ENCODE measurements at places on chromosomes 16 and 17.

- DNase-seq, result no peak
Measured at GRCh38 chr17:51234162-51234561, 25.7 kb downstream of the MBTD1 start.

- DNase-seq, result no peak
Measured at GRCh38 chr17:57067162-57067561, 17.9 kb upstream of the AKAP1 start.

- peak; percentile 74 for DNase-seq
Measured at GRCh38 chr17:81636505-81637288, at the start of the genes NPLOC4 and TSPAN10. Gene NPLOC4 (minus strand): TSS chr17:81637112. CDS start chr17:81636930, 182 bp downstream. Gene TSPAN10 (plus strand): TSS chr17:81637196. CDS start chr17:81642413, 5,217 bp downstream.

DNA sequence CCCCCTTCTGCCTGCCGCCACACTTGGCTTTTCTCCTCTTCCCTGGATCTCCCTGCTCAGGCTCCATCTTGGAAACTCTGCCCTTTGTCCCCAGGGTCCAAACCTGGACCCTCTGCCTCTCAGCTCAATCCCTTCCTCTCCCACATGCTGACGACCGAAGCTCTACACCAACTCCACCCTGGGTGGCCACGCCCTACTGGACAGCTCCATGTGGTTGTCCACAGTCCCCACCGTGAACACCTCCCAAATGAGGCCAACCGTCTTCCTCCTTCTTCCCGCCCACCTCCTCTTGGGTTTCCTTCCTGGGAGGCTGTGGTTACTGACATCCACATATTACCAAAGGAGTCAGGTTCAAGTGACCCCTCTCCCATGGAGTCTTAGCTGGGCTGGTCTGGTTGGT is 22.6 kb upstream of the MLKL start:
- no peak for DNase-seq

DNA sequence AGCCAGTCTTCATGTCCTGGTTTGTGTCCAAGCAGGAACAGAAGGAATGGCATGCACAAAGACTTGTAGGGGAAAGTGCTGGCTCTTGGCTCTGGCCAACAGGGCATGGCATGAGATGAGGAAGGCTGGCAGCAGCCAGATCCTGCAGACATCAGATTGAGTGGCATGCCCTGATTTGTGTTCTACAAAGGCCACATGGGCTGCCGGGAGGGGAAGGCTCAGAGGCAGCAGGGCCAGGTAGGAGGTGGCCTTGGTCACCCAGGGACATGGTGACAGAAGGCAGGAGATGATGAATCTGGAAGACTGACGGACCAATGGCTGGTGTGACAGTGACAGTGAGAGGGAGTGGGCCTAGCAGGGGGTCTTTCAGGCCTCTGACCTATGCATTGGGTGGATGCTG is 33.7 kb downstream of the SMPD3 start:
- no peak for DNase-seq

DNA sequence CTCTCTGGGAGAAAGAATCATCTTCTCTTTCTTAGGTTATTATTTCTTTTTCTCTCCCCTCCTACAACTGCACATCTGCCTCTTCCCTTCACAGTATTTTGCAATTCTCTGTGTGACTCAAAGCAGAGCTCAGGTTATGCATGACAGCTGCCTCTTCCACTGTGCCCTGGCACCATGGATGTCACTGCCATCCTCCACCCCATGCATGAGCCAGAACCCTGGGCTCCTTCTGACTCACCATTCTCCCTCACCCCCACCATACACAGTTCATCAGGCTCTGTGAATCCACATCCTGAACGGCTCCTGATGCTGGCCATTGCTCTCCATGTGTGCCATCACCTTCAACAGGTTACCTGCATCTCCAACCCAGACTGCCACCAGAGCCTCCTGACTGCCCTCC is 23.9 kb downstream of the CA10 start:
- no peak for DNase-seq

DNA sequence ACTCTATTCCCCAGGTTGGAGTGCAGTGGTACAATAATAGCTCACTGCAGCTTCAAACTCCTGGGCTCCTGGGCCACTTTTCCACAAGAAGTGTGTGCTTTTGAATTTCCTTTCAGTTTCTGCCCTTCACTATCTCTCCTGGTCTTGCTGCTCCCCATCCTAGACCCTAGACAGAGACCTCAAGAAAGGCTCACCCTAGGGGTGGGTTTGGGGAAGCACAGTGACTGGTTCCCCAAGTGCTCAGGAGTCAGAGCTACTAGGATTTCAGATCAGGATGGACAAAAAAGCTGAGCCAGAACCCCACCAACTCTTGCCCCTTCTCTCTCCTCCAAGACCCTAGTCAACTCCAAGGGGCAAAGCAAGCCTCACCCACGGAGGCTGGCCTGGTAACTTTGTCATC is 1.6 kb upstream of the SEBOX start:
- DNase-seq, result no peak

- DNase-seq, result no peak
Measured at GRCh38 chr16:30721606-30722005, 22.6 kb downstream of the SRCAP start.

- no peak for DNase-seq
Measured at GRCh38 chr17:40086150-40087044, 14.0 kb downstream of the NR1D1 start.

GRCh38 chr16:68031951-68032350 is 8.9 kb downstream of the DUS2 start:
- DNase-seq, result no peak

- DNase-seq, result no peak
Measured at GRCh38 chr16:85419503-85420408, 193.4 kb upstream of the GSE1 start.

DNA sequence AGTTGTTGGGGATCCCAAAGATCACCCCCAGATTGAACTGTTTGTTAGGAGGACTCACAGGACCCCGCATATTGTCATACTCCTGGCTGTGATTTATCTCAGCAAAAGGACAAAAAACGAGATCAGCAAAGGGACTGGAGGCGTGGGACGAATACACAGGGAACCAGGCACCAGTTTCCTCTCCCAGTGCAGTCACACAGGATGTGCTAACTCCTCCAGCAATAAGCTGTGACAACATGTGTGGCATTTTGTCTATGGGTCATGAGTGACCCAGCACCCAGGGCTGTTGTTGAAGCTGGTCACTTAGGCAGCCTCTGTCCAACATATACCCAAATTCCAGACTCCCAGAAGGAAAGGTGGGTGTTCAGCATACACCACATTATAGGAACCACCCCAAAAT is 60.9 kb downstream of the CPPED1 start:
- no peak for DNase-seq

DNA sequence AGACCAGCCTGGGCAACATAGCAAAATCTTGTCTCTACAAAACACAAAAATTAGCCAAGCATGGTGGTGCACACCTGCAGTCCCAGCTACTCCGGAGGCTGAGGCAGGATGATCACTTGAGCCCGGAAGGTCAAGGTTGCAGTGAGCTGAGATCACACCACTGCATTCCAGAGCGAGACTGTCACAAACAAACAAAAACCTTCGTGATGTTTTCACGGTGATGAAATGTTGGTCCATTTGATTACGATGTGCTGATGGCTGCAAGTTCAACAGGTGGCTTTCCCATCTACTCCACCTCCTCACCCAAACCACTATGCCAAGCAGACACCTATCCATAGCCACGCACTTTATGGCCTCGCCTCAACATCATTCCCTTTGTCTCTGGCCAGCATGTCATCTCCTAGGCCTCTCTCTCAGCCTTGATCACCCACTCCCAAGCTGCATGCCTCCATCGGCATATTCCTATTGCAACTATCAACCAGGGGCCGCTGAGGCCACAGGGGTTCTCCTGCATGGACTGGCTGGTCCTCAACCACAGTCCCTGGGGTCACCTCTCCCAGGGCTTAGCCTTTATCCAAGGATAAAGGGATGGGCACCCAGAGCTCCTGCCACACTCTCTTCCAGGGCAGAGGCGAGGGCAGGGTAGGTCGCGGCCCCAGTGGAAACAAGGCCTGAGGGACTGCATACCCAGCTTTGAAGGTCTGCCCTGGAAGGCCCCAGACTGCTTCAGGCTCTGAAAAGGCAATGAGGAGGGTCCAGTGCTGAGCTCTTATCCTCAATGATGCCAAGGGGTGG is 17.1 kb upstream of the ALOX15B start:
- DNase-seq, result no peak

DNA sequence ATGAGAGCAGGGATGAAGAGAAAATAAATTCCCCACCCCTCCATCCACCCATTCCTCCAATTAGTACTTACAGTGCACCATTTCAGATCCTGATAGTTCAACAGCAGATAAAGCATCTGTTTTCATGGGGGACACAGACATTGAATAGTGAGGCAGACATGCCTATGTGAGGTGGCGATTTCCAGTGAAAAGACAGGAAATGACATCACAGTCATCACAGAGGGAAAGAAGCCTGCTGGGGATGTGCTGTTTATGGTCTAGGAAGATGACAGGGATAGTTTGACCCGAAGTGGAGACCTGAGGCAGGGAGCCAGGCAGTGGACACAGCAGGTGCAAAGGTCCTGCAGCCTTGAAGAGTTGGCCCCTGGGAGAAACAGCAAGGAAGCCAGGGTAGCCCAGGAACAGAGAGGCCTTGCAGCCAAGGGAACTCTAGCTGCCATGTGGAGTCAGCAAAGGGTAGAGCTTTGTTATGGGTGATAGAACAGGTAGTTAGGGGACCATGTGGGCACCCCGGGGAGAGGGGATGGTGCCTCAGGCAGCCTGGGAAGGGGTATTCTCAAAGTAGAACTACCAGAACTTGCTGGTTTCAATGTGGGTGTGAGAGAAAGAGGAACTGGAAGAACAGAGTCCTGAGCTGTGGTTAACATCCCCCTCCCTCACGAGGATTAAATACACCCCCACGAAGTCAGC is 256.6 kb downstream of the CPPED1 start:
- no peak for DNase-seq

GRCh38 chr16:71693164-71693563 is 31.3 kb downstream of the PHLPP2 start:
- no peak for DNase-seq

DNA sequence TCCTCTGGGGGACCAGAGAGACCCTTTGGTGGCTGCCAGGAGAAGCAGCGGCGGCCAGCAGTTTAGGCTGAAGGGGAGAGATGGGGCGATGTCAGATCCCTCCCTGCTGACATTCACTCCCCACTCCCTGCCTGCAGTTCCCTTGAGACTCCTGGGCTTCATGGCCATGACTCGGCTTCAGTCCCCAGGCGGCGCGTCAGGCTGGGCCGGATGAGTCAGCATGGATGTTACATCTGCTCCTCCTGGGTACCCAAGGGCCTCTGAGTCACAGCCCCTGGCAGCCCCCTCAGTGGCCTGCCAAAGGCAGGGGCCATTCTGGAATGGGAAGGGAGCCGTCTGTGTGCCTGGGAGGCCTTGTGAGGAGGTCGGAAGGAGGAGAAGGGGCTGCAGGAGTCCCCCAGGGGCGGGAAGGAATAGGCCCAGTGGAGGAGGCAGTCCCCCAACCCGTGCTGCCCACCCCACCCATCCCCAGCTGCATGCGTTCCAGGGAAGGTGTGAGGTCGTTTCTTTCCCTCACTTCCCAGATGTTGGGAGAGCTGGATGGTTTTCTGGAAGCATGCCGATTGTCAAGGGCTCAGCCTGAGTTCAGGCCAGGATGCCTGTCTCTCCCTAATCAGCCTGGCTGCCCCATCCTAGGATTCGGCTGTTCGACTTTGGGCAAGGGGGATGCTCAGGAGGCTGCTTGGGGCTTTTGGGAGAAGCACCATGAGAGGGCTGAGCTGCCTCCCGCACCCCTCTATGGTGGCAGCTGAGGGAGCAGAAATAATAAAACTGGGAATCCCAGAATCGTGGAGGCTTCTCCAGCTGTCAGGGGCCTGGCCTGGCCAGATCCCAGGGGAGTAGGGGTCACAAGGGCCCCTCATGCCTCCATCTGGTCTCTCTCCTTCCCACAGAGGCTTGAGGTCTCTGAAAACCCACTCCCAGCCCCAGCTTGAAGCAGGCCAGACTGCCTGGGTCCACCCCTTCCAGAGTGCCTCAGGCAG is 9.7 kb downstream of the RHBDL3 start:
- DNase-seq, result no peak

GRCh38 chr16:78150233-78150632 is 50.8 kb downstream of the WWOX start:
- no peak for DNase-seq

DNA sequence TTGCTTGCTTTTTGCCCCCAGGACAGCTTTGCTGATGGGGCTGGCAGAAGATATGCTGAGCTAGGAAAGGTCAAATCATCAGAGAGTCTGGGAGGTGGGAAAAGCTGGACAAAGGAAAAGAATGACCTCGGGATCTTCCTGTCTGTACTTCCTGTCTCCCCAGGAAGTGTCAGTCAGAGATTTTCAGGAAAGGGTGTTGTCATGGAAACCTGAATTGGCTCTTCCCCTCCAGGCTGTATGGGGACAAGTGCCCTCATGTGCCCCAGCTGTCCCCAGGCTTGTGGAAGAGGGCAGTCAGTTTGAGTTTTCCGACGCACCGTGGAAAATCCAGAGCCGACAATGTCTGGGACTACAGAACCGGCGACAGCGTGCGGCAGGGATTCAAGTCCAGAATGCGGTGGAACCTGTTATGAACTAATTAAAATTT is 122.7 kb upstream of the ZFHX3 start:
- DNase-seq, result no peak

GRCh38 chr17:8005967-8006730 is 3.7 kb downstream of the GUCY2D start:
- DNase-seq, result no peak

- DNase-seq, result no peak
Measured at GRCh38 chr16:53745086-53745485, 41.1 kb downstream of the FTO start.

DNA sequence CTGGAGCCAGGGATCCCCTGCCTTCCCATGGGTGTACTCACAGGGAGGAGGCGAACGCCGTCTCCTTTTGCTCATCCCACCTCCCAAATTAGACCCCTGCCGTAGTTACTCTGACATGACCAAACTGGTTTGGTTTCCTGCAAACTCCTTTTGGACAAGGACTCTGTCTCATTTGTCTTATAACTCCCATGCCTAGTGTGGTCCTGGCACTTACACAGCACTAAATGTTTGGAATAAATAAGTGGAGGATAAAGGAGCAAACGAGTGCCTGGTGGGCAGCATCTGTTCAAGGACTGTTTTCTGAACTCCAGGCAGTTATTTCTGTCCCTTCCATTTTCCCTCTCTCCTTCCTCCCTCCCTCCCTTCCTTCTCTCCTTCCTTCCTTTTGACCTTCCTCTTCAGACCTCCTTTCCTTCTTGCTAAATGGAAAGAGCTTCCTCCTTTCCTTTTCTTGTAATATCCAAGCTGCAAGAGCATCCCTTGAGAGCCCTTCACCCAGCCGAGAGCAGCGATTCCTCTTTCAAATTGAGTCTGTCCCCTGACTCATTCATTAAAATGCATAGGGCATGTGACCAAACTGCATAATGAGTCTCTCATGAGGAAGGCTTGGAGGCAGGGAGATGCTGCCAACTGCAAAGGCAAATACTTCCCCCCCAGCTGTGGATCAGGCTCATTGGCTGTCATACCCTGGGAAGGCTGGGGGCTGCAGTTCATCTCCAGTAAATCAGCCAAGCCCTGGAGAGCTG is 36.8 kb downstream of the CHD9 start:
- DNase-seq, result no peak

DNA sequence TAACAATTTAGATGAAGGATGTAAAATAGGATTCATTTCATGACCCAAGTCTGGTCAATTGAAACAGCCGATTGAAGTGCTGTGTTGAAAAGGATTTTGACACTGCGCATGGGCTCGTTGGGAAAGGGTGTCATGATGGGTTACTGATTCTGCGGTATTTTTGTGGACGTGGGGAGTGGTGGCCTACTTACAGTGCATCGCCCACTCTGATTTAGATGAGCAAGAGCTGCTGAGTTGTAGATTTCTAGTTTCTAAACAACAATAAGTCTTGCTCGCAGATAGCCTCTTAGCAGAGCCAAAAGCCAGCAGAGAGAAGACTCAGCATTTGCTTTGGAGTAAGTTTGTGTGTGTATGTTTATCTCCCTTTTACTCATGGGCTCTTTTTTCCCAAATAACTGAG is 731.0 kb downstream of the MAF start:
- no peak for DNase-seq

Measured in stimulated activated CD8-positive, alpha-beta memory T cell treated with anti-CD3 and anti-CD28 coated beads, Interleukin-7, amount 100 ng/mL, for 1 hour (primary cell).